ENCODE measurements at places on chromosomes 2 and 18. TPM values are rescaled to one million over a fixed set of nuclear protein-coding genes. Genes with fewer than 3 reads are reported as not detected.

Gene GDF7
- 1.1 TPM for total RNA-seq

Gene MEP1B
- not detected for total RNA-seq

Gene KCNS3
- total RNA-seq = 2.4 TPM

Gene ATP6V1C2
- not detected for total RNA-seq

Gene DNAH7
- total RNA-seq = 0.05 TPM

Gene EVX2
- not detected for total RNA-seq

All from endothelial cell of umbilical vein (primary cell).